Left ventricle myocardium superior (tissue), 1 donor: ENCODE measurements at places on chromosomes 12 and 14.
A peak's percentile ranks its signal among the peaks of the same experiment; 100 is the strongest.

- no peak for DNase-seq
Observed at GRCh38 chr12:47085815-47086252, 6.1 kb upstream of the AMIGO2 start.

GRCh38 chr12:129848876-129849275 is 54.9 kb downstream of the TMEM132D start:
- no peak for DNase-seq

- peak; percentile 90 for DNase-seq
Observed at GRCh38 chr12:107317751-107318555, 224.6 kb upstream of the CRY1 start.

DNA sequence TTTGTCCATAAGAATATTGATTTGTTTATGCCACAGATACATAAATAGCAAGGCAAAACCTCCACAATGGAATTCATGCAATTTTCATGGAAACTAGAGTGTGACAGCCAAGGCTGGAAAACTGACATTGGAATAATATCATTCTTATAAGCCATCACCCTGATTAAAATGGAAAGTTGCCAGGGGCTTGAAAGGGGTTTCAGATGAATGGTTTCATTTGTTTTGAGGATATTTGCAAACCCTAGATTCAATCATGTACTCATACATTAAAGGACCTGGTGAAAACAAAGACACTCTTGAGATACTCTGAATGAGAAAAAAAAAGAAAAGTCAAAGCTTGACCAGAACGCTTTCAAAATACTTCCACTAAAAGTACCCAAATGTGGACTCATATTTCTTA is 205.7 kb downstream of the DIO2 start:
- DNase-seq, result no peak

- DNase-seq, result no peak
Observed at GRCh38 chr14:105267820-105268548, 19.7 kb downstream of the BTBD6 start.

DNA sequence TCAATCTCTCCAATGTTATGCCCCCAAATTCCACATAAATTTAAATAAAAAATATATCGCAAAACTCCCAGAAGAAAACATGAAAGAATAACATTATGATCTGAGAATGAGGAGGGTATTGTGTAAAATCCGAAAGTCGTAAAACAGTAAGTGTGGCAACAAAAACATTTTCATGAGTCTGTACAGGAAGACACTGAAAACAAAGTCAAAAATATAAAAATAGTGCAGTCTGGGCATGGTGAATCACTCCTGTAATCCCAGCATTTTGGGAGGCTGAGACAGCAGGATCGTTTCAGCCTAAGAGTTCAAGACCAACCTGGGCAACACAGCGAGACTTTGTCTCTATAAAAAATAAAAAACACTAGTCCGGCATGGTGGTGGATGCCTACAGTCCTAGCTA is 57.1 kb downstream of the SPTLC2 start:
- no peak for DNase-seq

GRCh38 chr12:123933214-123933613 is 39.4 kb downstream of the CCDC92 start:
- no peak for DNase-seq

- no peak for DNase-seq
Observed at GRCh38 chr14:63287666-63288483, 30.9 kb downstream of the GPHB5 start.

GRCh38 chr12:57563358-57563757 is 13.5 kb downstream of the KIF5A start:
- no peak for DNase-seq

DNA sequence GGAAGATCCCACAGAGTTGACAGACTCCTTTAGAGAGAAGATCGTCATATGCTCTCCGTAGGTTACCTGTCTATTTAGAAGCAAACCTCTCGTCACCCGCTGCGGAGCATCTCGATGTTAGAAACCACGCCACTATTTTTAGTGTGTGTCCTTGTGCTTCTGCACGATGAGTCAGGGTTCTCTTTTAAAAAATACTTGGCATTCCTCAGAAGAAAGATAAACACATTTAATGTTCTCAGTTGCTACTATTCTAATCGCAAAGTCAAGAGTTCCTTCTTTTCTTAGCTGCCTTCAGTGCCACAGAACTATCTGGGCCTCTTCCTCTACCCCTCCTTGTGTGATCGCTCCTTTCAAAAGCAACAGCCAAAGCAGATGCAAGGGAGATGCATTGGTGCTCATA is 192.4 kb downstream of the PELI2 start:
- no peak for DNase-seq

DNA sequence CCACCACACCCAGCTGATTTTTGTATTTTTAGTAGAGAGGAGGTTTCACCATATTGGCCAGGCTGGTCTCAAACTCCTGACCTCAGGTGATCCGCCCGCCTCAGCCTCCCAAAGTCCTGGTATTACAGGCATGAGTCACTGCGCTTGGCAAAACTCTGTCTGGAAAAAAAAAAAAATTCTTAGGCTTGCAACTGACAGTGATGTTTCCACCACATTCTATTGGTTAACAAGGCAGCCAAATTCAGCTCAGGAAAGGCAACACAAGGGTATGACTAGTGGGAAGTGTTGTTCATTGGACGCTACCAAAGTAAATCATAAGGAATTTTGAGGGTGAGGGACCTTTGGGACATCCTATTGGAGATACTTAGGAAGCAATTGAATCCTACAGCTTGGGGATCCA is 2.9 kb upstream of the SBNO1 start:
- no peak for DNase-seq

DNA sequence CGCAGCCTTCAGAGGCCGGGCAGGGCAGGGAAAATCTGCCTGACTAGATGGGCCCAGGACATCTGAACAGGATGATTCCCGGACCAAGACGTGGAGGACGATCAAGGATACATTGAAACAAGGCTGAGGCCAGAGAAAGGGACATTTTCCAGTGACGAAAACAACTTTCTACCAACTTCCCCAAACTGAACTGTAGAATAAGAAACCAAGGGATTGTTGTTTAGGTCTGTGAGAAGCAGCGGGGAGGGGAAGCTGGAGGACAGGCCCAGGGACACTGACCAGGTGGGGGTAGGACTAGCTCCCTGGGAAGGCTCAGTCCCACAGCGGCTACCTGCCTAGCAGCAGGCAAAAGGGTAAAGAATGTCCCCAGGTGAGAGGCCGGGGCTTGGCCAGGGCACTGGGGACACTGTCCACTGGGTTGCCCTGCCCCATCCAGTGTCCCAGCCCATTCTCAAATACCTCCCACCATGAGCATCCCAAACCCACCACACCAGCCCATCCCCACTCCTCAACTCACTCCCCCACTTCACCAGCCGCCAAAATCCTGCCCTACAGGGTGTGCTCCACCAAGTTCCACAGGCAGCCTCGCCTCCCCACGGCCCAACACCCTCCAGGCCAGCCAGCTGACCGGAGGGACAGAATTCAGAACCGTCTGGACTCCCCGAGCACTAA is 995 bp downstream of the TNFRSF1A start:
- peak; percentile 11 for DNase-seq

- no peak for DNase-seq
Observed at GRCh38 chr12:24937553-24938244, 11.2 kb downstream of the BCAT1 start.

DNA sequence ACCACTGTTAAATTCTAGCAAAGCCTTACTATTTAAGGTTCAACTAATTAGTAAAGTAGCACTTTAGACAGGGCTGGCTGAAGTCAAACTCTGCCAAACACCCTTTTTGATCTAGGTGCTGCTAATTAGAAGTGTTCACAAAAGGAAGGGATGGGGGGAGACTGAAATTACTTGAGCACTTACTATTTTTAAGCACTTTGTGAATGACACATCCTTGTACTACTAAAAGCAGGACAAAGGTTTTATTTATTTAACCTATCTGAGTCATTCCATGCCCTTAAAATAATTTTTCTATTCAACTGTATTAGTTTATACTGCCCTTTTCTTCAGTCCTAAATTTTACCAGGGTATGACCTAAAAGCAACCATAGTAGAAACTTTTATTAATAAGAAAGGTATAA is 20.1 kb downstream of the MBIP start:
- DNase-seq, result no peak

GRCh38 chr12:43872396-43872795 is 36.5 kb downstream of the TMEM117 start:
- DNase-seq, result no peak

- no peak for DNase-seq
Observed at GRCh38 chr14:50072395-50072794, 44.0 kb downstream of the VCPKMT start.

- no peak for DNase-seq
Observed at GRCh38 chr14:49114161-49114893, 471.9 kb downstream of the RPS29 start.

- no peak for DNase-seq
Observed at GRCh38 chr12:93089805-93090569, 160.9 kb upstream of the EEA1 start.

DNA sequence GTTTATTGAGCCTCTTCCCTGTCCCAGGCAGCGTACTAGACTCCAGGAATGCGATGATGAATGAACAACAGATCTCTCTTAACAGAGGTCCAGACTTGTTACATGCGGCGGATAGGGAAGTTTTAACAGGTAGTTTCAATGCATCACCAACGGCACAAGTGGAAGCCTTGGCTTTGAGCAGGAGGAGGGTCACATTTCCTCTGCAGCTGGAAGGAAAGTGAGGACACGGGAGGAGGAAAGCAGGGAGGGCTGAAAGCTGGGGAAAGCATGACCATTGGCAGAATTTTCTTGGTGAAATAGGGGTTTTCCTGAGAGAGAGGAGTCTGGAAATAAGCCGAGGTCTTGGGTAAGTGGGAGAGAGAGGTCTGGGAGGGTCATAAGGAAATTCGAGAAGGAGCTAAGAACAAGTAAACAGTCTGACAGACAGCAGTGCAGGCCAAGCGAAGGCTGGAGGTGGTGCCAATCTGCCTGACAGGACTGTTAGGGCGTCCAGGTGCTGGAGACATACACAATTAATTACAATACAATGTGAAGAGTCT is 15.4 kb downstream of the BHLHE41 start:
- no peak for DNase-seq

DNA sequence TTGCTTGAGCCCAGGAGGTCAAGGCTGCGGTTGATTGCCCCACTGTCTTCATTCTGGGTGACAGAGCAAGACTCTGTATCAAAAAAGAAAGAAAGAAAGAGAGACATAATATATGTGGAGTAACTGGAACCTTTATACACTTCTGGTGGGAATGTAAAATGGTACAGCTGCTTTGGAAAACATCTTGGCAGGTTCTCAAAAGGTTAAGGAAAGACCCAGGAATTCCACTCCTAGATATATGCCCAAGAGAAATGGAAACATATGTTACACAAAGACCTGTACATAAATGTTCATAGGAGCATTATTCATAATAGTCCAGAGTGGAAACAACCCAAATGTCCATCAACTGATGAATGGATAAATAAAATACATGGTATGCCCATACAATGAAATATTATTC is 7.2 kb downstream of the RBMS2 start:
- no peak for DNase-seq

DNA sequence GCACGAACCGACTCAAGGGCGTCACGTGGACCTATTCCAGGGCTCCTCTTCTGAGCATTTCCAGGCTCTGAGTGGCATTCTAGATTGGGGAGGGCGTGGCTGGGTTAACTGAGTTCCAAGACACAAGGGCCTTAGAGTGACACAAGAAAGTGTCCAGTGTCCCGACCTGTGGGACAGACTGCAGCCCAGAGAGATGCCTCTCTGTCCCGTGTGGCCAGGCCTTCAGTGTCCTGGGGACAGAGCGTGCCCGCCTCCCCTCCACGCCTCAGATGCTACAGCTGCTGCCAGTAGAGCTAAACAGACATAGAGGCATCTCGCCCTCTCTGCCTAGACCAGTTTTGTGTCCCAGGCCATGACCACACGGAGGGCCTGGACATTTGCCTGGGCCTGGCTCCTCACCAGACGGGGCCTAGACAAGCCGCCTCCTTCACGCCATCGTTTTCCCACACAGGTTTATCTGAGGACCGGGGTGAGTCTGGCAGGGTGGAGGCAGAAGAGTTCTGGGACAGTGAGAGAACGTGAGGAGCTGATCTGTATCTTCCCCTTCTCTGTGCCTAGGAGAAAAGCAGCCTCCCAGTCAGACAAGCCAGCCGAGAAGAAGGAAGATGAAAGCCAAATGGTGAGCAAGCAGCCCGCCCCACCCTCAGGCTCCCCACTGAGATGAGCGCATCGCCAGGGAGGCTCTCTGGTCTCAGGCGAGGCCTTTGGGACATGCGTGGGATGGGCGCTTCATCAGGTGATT is 27.1 kb downstream of the DEGS2 start:
- no peak for DNase-seq

- DNase-seq, result no peak
Observed at GRCh38 chr14:35740215-35740614, 68.9 kb downstream of the RALGAPA1 start.

- DNase-seq, result peak; percentile 39
Observed at GRCh38 chr14:56004786-56005185, 113.4 kb upstream of the PELI2 start.

GRCh38 chr12:43501703-43502102 is 50.3 kb downstream of the ADAMTS20 start:
- no peak for DNase-seq

DNA sequence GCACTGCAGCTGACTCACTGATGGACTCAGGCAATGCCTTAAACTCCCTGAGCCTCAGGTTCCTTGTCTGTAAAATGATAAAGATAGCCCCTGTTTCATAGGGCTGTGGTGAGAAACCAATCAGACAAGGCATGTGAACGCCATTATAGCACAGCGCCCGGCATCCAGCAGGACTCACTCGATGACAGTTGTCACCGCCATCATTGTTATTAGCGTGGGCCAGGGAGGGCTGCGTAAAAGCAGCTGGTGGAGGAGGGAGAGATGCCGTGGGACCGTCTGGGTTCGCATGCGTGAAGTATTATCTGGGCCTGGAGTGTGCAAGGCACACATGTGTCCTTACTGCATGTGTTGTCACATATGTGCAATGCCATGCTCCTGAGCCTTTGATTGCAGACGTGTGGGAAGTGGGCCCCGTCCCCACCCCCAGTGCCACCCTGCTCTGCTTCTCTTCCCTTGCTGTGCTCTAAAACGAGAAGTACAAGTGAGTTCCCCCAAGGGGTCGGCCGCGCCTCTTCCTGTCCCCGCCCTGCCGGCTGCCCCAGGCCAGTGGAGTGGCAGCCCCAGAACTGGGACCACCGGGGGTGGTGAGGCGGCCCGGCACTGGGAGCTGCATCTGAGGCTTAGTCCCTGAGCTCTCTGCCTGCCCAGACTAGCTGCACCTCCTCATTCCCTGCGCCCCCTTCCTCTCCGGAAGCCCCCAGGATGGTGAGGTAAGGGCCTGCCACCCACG is at the start of gene PTPN6:
Gene PTPN6, plus strand, starts transcription at position 546 of the 730 bp plus-strand sequence. Its CDS starts 157 bp downstream, at position 703.
- DNase-seq, result peak; percentile 80

GRCh38 chr14:90597961-90598360 is 201.1 kb downstream of the CALM1 start:
- DNase-seq, result no peak

DNA sequence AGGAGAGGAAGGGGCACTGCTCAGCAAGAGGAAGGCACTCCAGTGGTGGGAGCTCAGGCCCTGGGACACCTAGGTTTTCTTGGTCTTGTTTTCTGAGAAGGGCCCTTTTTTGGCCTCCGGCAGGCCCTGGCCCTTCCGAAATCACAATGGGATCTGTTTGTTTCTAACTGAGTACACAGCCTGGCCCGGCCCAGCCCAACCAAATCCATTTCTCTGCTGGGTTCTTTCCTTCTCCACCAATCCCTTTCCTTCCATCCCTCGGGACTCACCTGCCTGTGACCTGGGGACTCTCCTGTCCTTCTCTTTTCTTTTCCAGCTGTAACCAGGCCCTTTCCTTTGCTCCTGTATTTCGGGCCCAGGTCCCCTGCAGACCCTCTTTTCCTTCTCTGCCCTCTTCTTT is 18.6 kb downstream of the TEAD4 start:
- no peak for DNase-seq

GRCh38 chr14:100058777-100059437 is 6.3 kb upstream of the EVL start:
- no peak for DNase-seq
